ENCODE measurements at places on chromosomes 3 and 15.

DNA sequence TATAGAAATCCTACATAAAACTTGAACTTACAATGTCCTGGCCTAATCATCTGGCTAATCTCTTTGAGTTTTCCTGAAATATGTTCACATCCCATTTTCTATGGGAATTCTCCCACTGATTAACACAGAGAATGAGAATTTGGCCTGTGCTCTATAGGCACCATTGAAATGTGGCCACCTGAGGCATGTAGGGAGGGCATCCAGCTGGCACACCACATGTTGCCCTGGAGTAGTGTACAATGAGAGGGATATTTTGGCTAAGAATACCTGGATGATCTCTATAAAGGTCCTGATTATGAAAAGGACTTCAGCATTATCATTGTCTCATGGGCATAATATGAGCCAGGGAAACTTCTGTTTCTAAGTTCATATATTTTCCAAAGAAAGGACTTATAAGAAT lies 324.0 kb downstream of the ZBTB20 start:
- DNase-seq: no peak

- no peak for DNase-seq
These were observed 22.6 kb downstream of the CLDN18 start for GRCh38 chr3:138032567-138032966.

- no peak for DNase-seq
These were observed 3.5 kb downstream of the RFTN1 start for GRCh38 chr3:16509721-16510619.

- no peak for DNase-seq
These were observed 26.5 kb downstream of the KLF13 start for GRCh38 chr15:31352911-31353811.

- DNase-seq: no peak
These were observed 31.4 kb upstream of the TIPARP start for GRCh38 chr3:156642750-156643728.

GRCh38 chr3:36864180-36865053 lies 80.4 kb downstream of the TRANK1 start:
- no peak for DNase-seq

DNA sequence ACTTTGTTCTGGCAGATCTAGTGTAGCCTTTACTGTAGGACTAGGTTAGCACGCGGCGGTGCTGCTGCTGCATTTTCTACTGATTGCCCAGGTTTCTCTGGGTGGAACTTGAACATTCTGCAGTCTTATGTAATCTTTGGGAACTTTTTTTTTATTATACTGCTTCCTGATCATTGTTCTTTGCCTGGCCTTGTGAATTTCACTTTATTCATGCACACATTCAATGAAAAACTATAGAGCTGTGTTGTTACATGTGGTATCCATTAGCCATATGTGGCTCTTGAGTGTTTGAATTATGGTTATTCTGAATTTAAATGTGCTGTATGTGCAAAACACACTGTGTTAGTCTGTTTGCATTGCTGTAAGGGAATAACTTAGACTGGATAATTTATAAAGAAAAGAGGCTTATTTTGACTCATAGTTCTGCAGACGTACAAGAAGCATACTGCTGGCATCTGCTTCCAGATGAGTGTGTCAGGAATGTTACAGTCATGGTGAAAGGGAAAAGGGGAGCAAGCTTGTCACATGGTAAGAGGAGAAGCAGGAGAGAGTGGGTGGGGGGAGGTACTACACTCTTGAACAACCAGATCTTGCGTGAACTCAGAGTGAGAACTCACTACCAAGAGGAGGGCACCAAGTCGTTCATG lies 26.5 kb downstream of the MEF2A start:
- DNase-seq: no peak
